ENCODE measurements at places on chromosomes 12 and 14. TPM values are rescaled to one million over a fixed set of nuclear protein-coding genes. Genes with fewer than 3 reads are reported as not detected.

Gene SLCO1B1
- total RNA-seq: not detected

Gene CLEC4C
- total RNA-seq: not detected

GRCh38 chr12:120539303-120539702 is 5.1 kb downstream of the RNF10 start:
- no peak for DNase-seq

GRCh38 chr14:54438703-54439102 is 2.5 kb downstream of the CNIH1 start:
- no peak for DNase-seq

GRCh38 chr12:103879878-103880277 is 38.8 kb upstream of the NT5DC3 start:
- DNase-seq: no peak

DNA sequence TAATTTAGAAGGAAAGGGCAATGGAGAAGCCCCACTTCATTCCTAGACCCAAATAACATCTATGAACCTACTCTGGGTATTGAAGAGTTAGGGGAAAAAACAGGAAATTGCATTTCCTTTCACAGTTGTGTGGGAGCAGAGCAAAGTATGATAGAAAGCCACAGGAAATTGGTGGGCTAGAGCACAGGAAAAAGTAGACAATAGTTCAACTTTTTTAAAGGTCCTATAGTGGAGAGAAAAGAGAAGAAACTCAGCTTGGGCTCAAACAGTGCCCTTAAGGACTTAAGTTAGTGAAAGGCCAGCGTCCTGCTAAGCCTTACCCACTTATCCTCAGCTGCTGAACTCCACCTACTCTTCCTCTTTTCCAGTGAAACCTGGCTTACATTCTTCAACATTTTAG is 258.1 kb downstream of the DPY19L2 start:
- DNase-seq: no peak

DNA sequence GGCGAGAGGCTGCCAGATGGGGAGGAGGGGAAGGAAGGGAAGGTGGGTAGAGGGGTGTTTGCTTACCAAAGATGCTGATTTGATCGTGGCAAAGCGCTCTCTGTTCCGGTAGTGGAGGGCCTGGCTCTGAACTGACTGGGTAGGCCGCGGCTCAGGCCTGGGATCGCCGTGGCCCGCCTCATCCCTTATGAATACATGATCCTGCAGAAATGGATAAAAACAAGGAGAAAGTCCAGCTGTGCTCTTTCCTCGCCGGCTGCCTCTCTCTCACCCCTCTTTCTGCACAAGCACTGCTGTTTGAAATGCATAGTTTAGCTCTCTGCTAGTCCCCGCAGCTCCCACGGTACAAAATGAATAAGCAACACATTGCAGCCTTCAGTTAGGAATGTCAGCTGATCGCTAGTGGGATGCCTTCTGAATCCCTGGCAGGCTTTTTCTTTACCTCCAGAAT is 53.8 kb downstream of the PEBP1 start:
- no peak for DNase-seq

DNA sequence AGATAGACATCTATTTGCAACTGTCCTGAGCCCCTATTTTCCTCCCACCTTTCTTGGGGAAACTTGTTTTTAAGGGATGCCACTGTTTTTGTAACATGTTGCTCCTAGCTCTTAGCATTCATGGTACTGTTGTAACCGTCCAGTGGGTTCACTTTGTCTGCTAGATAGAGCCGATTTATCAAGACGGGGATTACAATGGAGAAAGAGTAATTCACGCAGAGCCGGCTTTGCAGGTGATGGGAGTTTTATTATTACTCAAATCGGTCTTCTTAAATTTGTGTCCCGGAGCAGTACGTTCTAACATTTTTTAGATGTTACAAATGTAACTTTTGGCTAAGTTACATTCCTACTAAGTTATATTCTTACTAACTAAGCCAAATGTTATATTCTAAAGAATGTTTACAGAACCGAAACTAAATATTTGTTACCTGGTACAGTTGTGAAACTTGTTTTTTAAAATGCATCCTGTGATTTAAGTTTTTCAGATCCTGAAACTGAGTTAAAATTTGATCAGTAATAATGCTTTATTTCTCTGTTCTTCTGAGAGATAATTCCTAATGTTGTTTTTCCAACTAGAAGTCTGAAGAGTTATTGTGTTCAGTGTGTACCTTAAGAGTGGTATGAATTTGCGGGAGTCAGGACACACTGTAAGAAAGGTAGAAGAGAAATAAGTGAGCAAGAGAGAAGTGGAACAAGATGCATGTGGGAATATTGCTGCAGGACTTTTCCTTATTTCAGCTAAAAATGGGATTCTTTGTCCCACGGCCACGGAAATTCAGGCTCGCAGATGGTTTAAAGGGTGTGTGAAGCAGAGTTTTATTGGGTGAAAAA is 20.6 kb upstream of the CLEC2D start:
- no peak for DNase-seq

GRCh38 chr12:24780697-24781368 is 168.1 kb downstream of the BCAT1 start:
- DNase-seq: no peak

Data from aorta (tissue), 5 donors.